Kasumi-1 (cell line): ENCODE measurements at places on chromosomes 5 and 9.

- no peak for DNase-seq
Observed at GRCh38 chr5:140349244-140349643, 2.8 kb upstream of the HBEGF start.

DNA sequence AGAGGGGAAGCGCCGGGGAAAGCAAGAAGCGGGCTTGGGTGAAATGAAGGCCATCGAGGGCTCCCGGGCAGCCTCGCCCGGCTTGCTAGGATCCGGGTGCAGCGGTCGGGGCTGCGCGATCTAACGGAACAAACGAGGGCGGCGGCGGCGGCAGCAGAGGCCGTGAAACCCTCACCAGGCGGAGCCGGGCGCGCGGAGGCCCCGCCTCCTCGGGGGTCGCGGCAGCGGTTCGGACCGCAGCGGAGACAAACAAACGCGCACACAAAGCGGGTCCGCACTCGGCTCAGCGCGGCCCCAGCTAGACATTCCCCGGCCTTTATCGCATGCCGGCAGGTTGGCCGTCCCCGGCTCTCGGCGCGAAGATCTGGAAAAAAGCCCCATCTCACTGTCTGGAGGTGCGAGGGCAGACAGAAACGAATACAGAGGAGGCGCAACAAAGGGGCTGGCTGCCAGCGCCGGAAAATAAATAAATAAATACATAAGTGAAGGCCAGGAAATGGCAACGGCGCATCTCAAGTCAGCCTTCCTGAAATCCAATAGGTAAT is 10.5 kb upstream of the TRIM36 start:
- DNase-seq = peak; percentile 37

GRCh38 chr5:54753034-54753433 is 232.4 kb downstream of the ESM1 start:
- DNase-seq = peak; percentile 81

GRCh38 chr5:76175821-76176403 is 92.7 kb downstream of the SV2C start:
- peak; percentile 55 for DNase-seq

- DNase-seq = no peak
Observed at GRCh38 chr5:89758146-89758545, 651.4 kb downstream of the CETN3 start.

DNA sequence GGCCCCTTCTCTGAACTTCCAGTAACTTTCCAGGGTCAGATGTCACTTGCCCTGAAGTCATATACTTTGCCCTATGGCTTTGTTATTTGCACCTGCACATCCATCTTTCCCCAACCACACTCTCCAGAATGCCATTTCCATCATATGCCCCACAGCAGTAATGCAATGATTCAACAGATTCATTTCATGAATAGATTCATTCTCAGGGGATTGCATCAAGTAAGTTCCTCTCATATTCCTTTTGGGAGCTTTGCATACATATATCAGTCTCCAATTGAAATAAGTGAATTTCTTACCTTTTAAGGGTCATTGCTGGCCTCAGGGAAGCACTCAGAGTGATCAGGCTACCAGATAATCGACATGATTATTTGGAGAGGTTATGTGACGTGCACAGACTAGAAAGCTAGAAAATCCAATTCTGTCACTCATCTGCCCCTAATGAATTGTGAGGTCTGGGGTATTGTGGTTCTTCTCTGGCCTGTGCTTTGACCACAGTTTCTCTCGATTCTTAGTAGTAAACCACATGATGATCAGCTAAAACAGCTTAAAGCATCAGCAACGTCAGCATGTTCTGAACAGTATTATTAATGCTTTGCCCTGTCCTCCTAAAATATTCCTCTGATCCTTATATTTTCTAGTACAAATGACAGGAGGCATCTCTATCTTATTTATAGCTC is 179.9 kb downstream of the ATPSCKMT start:
- DNase-seq = no peak

DNA sequence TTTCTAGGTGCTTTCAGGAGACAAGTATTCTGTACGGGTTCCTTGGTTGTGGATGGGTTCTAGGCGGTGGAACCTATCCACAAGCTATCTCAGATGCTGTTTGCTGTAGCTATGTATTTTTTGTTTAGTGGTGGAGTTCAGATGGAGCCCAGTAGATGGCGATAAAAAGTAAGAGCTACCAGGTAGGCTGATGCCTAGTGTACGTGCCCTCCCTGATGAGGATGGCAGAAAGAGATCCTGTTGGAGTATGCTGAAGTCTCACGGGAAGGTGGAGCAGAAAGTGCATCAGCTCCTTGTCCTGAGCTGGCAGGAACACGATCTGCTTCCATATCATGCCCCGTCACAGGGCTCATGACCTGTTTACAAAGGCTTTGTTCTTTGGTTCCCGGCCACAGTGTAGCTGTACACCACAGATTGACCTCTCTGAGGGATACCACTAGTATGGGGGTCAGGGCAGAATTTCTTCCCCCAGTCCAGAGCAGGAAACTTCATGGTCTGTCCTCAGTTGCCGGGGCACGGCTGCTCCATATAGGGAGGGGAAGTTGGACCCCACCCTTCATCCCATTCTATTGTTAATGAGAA is 12.6 kb upstream of the UGT3A2 start:
- DNase-seq = peak; percentile 80

DNA sequence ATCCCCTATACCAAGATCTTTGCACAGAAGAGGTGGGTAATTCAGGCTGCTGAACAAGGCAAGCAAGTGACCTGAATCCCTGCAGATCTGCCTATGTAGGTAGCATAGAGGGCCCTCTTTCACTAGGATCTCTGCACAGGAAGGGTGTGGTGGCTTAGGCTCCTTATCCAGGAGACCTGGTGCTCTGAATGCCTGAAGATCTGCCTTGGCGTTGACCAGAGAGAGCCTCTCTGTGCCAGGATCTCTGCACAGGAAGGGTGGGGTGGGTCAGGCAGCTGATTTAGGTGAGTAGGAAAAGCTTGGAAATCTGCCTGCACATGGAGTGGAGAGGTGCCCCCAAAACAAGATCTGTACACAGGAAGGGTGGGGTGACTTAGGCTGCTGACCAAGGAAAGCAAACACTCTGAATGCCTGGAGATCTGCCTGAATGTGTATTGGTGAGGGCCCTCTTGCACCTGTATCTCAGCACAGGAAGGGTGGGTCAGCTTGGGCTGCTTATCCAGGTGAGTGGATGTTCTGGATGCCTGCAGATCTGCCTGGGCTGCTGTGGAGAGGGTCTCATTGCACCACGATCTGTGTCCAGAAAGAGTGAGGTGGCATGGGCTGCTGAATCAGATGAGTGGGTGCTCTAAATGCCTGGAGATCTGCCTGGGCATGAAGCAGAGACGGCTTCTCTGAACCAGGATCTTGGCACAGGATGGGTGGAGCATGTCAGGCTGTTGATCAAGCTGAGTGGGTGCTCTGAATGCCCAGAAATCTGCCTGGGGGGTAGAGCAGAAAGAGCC is 365.9 kb downstream of the DMAC1 start:
- no peak for DNase-seq

- DNase-seq = no peak
Observed at GRCh38 chr9:14722391-14723035, at the start of gene CER1. TSS of gene CER1 (minus strand) at chr9:14722733. CDS start at chr9:14722672, 61 bp downstream.

GRCh38 chr5:125484742-125485641 is 738.6 kb upstream of the ZNF608 start:
- DNase-seq = peak; percentile 91

DNA sequence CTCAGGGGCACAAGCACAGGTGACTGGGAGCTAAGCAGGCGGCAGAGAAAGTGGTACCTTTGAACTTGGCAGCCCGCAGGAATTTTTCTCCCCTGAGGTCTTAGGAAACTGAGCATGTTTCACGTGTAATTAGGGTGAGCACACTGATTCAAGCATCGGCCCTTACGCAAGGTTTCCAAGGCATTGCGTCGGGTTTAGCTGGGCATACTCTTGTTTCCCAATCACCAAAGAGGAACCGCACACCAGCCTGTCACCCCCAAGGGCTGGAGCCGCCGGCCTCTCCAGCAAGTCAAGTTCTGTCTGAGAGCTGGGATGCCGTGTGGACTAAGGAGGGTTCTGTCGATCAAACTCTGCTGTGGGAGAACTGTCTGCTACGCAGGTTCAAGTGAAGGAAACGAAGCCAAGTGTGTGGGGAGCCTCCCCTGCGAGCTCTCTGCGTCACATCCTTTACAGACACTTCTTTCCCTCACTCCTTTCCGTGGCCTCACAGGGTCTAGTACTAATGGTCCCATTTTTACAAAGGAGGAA is 53.0 kb downstream of the ERGIC1 start:
- DNase-seq = no peak

DNA sequence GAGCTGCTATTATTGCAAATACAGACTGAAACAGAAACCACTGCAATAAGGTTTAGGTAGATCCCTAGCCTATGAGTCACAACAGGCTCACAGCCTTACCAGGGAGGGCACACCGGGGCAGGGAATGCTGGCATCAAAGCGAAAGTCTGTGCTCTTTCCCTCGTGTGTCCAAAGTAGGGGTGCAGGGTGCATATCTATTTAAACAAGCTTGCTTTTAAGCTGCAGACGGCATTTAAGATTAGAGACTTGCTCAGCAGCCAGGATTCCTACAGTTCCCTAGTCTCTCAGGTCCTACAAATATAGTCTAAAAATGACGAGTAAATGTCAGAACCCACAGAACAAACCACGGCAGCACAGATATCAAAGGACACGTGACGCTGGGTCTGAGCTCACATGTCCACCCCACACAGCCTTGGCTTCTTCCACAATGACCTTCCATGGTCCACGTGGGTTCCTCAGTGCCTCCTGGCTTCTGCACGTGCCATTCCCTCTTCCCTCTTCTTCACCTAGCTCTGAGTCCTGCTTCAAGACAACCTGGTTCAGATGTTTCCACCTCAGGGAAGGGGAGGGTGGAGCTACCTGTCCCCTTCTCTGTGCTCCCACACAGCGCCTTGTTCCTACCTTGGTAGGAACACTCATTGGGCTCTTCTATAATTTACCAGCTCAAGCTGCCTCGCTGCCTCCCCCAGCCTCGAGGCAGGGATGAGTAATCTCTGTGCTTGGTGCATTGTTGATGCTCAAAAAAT is 193.2 kb downstream of the MAPKAP1 start:
- no peak for DNase-seq

DNA sequence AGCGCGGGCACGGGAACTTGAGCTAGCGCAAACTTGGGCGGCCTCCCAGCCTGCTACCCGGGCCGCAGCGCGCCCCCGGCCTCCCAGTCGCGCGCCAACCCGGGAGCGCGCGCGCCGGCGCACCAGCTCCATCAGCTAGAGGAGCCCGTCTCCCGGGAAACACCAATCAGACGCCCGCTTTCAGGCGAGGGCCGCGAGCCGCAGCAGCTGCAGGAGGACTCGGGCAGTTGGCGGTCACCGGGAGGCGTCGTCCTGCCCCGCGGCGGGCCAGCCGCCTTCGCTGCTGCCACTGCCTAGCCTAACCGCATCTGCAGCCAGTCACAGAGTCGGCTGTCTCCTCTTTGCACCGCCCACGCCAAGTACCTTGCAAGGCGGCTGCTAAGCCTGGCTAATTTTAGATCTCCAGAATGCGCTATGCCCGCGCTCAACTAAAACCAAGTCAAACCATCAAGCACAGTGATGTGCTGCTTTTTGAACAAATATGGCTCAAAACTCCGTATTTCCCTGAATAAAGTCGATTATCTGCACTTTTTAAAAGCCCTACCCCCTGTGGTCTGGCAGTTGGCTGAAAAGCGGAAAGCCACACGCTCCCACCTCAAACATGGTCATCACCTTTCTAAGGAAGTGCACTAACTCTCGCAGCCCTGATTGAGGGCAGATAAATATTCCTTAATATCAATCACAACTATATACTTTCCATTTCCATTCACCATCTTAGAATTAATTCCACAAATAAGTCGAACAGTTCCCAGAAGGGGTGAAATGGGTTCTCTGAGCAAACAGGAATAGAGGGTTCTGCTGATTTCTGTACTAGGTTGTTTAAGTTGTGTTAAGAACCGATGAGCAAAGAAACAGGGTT is 221.8 kb downstream of the MEF2C start:
- peak; percentile 87 for DNase-seq

- DNase-seq = no peak
Observed at GRCh38 chr9:95810133-95810532, 65.4 kb upstream of the ERCC6L2 start.

DNA sequence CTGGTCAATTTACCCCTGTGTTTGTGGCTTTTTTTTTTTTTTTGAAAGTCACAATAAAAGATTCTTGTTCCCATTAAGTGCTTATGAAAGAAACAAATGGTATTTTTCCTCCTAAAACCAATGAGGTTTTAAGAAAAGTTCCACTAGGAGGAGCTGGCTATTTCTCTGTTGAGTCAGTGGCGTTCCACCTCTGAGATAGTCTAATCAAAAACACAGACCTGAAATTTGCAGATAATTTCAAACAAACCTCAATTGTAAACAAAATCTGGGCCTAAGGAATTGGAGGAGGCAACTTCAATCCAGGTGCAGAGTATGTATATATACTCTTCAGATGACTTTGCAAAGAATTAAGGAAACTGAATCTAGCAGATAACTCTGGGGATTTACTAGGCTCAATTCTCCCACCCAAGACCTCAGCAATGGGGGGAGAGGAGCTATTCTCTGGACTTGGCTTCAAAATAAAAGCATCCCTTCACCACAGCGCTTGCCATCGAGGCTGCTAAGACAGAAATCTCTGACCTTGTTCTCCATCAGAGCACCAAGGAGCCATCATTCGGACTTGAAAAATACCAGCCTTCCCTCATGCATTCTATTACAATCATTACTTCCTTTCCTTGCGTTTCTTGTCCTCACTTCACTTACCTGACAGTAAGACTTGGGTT is 52.4 kb downstream of the FANCC start:
- DNase-seq = no peak

DNA sequence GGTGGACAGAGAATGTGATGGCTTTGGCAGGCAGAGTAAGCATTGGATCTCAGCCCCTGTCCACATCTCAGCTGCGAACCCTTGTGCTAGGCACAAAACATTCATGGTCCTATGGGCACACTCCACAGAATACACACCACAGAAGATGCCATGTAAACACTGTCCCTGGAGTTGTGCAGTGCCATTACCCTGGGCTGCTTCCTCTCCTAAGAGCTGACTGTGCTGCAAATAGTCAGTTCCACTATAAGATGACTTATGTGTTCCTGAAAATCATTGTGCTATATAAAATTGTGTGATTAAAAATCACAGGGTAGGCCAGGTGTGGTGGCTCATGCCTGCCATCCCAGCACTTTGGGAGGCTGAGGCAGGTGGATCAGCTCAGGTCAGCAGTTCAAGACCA is 31.9 kb upstream of the ATP6V1G1 start:
- no peak for DNase-seq

- DNase-seq = no peak
Observed at GRCh38 chr5:141488591-141489561, at the start of gene PCDHGC5. TSS of gene PCDHGC5 (plus strand) at chr5:141489081. CDS start at chr5:141489241, 160 bp downstream.

DNA sequence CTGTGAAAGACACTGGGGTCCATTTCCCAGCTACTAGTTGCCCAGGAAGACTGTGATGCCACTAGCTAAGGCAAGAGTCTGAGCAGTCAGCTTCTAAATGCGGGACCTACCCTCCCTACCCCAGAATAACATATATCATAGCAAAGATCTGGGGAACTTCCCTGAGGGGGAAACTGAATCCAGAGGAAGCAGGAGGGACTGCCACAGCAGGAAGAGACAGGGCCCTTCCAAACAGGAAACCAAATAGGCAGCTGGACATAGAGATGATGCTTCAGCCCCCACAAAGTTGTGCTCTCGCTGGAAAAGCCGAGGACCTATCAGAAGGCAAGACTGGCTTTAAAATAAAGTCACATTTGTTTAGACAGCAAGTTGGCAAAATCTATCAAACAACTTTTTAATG is 51.1 kb downstream of the KLHL3 start:
- peak; percentile 18 for DNase-seq
